ENCODE measurements at places on chromosomes 3 and 15.

DNA sequence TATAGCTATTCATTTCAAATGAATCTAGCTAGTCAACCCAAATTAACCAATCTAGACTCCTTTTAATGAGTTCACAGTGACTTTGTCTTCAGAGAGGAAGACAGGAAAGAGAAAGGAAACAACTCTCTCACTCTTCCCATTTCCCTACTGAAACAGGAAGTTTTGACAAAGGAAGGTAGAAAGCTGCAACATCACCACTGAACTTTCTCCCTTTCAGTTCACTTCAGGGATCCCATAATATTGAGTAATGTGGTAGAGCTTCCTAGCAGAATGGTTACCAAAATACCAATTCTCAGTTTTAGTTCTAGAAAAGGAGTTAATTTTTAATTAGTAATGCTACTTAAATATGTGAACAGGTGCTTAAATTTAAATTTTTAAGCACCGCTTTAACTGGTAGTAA, 7.5 kb downstream of the VPS13C start:
- DNase-seq = no peak

DNA sequence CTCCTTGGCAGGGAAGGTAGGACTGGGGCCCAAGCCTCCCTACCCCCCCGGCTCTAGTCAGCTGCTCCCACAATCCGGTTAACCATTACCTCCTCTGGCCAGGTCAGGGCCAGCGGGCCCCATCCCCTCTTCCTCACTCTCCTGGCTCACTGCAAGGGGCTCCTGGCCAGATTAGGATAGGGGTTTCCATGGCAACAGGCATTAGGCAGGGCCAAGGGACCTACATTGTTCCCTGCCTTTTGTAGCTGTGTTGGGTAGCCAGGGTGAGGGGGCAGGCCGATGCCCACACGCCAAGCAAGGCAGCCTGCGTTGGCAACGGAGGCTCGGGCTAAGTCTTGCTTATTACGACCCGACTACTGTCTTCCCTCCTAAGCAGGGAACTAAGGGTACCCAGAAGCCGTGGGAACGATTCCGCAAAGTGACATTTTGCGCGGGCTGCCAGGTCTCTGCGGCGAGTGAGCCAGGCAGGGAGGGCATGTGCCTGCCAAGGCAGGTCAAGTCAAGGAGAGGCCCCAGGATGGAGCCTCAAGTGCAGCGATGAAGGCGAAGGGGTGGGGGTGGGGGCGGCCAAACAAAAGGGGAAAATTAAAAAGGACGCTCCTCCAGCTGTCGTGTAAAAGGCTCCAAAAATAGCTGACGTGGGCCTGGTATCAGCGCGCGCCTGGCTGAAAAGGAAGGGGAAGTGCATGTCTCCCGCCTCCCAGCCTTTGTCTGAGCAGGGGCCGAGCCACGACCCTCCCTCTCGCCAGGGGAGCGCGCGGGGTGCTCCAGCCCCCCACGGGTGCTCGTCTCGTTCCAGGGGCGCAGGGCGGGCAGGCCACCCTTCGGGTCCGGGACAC, 919 bp downstream of the IDH2 start:
- DNase-seq = no peak

DNA sequence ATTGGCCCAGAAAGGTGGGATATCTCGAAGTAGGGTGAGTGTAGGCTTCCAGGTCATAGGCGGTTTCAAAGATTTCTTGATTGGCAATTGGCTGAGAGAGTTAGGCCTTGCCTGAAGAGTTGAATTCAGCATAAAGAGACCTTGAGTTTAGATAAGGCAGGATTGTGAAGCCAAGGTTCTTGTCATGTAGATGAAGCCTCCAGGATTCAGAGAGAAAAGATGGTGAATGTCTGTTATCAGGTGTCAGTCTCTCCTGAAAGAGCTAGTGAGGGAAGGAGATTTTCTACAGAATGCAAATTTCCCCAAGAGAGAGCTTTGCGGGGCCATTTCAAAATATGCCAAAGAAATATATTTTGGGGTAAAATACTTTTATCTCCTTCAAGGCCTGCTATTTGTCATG, 217.0 kb upstream of the TLE3 start:
- DNase-seq = no peak

DNA sequence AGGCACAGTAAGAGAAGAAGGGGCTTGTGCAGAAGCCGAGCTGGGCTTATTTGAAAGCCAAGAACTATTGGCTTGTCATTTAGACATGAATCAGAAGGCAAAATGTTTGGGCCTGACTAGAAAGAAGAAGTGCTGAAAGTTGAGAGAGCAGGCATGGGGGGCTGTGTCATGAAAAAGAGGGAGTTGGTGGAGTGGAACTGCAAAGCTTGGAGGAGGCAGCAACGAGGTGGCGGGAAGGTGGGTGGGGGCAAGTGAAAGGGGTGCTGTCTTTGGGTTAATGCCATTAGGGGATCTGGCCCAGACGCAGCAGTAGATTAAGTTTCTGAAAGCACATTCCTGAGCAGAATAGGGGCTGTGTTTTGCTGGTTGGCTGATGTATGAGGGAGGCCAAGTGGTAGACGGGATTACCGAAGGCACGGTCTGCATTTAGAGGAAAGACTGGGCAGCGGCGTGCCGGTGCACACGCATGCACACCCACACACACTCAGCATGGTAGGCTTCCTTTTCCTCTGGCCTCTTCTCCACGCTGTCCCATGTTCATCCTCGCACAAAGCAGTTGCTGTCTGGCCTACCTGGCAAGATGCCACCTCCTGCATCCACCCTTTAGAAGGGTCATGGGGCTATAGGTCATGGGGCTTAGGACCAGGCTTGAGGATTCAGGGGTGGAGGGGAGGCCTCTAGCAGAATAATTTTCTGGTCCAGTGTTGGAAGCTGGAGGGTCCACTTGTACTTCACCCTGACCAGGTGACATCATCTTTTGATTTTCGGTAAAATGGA, 43.0 kb downstream of the BOC start:
- no peak for DNase-seq

Measured in fibroblast of gingiva (primary cell).